A673 (cell line): ENCODE measurements at places on chromosomes 5 and 9.

DNA sequence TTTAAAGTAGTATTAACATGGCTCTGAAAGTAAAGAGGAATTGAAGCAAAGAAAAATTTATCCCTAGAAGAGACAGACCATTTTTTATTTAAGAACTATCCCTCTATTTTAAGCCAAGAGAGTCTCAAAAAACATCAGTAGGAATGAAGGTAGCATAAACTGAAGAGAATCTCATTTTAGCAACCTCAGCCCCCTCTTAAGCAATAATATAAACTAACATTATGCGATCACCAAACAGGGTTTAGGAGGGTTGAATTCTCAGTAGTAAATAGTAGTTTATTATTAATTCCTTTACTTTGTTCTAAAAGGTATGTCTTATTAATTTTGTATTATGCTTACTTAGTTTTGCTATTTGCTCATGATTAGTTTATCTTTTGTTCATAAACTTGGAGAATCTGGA, 287.4 kb downstream of the CDK5RAP2 start:
- peaks cover 26% of the 10 kb centered on the region for H3K27me3 ChIP-seq
- DNase-seq = no peak
- H3K27ac ChIP-seq = no peak overlapping the region
- H3K4me3 ChIP-seq = no peak overlapping the region

DNA sequence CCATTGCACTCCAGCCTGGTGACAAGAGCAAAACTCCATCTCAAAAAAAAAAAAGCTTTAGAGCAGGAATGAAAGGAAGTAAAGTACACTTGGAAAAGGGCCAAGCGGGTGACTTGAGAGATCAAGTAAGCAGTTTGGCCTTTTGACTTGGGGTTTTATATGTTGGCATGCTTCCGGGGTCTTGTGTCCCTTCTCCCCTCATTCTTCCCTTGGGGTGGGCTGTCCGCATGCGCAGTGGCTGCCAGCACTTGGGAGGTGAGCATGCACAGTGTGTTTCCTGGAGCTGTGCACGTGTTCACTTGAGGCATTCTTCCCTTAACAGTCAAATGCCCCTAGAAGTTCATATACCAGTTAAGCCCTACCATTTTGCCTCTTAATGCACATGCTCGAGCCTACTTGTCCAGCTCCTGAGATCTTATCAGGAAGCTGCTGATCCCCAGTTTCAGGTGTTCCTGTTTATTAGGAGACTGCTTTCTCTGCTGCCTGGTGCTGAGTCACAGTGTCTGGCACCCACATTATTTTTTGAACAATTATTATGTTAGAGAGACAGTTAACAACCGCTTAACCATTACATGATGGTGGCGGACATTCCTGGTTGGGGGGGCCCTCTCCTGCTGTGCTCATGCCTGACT, 32.6 kb upstream of the PRRC2B start:
- H3K36me3 ChIP-seq = no peaks in the 10 kb centered on the region
- no peaks in the 10 kb centered on the region for H3K27me3 ChIP-seq
- peaks cover 6% of the 10 kb centered on the region for H3K4me1 ChIP-seq
- no peak overlapping the region for H3K4me3 ChIP-seq
- H3K27ac ChIP-seq = no peak overlapping the region

DNA sequence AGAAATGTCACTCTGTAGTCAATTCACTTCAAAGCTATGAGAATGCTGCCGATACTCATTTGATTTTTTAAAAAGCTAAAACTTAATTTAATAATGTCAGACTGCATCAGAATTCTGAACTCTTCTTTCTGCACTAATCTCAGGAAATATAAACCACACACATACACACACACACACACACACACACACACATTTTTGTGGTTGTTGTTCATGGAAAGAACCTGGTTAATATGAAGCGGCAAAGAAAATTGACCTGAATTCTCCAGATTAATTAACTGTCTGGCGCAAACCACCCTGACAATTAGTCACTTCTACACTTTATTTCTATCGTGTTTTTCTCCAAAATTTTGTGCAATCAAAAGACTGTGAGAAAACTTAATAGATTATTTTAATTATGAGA, 740.5 kb downstream of the TLE1 start:
- no peaks in the 10 kb centered on the region for H3K36me3 ChIP-seq
- H3K27me3 ChIP-seq = peaks cover 35% of the 10 kb centered on the region
- H3K4me1 ChIP-seq = no peaks in the 10 kb centered on the region
- DNase-seq = no peak
- no peak overlapping the region for H3K27ac ChIP-seq

- H3K27me3 ChIP-seq = no peaks in the 10 kb centered on the region
- no peaks in the 10 kb centered on the region for H3K4me1 ChIP-seq
- H3K4me3 ChIP-seq = no peak overlapping the region
- no peaks in the 10 kb centered on the region for H3K36me3 ChIP-seq
These were observed 25.2 kb downstream of the CYFIP2 start for GRCh38 chr5:157290981-157291711.

GRCh38 chr5:56155992-56156584, 77.0 kb downstream of the ANKRD55 start:
- no peak for DNase-seq
- H3K36me3 ChIP-seq = no peaks in the 10 kb centered on the region
- H3K27me3 ChIP-seq = no peaks in the 10 kb centered on the region
- H3K4me1 ChIP-seq = no peaks in the 10 kb centered on the region
- H3K4me3 ChIP-seq = no peak overlapping the region

- H3K27me3 ChIP-seq = no peaks in the 10 kb centered on the region
- H3K27ac ChIP-seq = no peak overlapping the region
- no peak overlapping the region for H3K4me3 ChIP-seq
- H3K4me1 ChIP-seq = no peaks in the 10 kb centered on the region
These were observed 335.7 kb downstream of the PRELID2 start for GRCh38 chr5:145499483-145499882.
